ENCODE measurements at places on chromosomes 3 and 15. TPM values are rescaled to one million over a fixed set of nuclear protein-coding genes. Genes with fewer than 3 reads are reported as not detected.

The FEZF2 gene
- not detected for total RNA-seq

The DRD3 gene
- total RNA-seq, result not detected

GRCh38 chr3:73805435-73805834 lies 180.7 kb upstream of the PDZRN3 start:
- peak; percentile 62 for DNase-seq

- DNase-seq, result no peak
Observed at GRCh38 chr3:2061360-2061759, 37.3 kb upstream of the CNTN4 start.

DNA sequence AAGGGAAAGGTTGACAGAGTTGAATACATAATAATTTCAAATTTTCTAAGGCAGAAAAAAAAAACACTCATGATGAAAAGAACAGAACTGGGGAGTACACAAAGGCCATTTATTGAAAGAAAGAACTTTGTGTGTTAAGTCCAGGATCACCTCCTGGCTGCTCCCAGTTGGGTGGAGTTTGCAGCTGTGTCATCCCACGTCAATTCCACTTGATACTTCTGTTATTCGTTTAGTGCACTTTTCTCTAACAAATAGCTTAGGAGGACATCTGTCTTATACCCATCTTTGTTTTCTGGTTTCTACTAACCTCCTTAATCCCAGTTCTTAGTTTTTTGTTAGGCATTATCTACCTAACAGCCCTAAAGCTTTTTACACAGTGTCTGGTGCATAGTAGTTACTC lies 44.7 kb downstream of the SGO1 start:
- DNase-seq, result no peak

DNA sequence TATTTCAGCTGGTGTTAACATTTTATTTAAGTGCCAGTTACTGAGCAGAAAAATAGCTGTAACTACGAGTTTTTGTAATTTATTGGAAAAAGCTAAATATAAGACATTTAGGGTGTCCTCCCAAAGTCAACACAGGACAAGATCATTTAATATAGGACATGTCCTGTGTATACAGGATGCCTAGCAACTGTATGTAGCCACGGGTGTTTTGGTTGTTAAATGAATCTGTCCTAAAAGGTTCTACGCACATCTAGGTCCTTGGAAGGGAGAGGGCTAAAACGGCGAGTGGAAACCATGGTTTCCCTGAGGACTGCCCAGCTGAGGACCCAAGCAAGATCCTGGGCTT lies 565 bp upstream of the ZNF621 start:
- no peak for DNase-seq

DNA sequence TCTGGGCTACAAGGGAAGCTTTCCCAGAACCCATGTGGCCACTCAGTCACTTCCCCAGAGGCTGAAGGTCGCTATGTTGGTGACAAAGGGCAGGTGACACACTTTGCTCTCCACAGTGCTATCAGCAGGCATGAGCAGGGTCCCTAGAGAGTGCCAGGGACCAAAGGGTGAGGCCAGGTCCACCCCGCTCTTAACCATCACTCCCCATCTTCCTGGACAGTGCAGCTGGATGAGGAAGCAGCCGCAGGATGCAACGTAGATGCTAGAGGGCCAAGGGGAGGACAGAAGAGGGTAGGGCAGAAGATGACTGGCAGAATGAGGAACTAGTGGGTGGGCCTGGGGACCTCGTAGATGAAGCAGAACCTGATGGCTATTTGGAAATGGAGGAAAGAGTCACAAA lies 13.6 kb upstream of the LTF start:
- DNase-seq, result no peak

DNA sequence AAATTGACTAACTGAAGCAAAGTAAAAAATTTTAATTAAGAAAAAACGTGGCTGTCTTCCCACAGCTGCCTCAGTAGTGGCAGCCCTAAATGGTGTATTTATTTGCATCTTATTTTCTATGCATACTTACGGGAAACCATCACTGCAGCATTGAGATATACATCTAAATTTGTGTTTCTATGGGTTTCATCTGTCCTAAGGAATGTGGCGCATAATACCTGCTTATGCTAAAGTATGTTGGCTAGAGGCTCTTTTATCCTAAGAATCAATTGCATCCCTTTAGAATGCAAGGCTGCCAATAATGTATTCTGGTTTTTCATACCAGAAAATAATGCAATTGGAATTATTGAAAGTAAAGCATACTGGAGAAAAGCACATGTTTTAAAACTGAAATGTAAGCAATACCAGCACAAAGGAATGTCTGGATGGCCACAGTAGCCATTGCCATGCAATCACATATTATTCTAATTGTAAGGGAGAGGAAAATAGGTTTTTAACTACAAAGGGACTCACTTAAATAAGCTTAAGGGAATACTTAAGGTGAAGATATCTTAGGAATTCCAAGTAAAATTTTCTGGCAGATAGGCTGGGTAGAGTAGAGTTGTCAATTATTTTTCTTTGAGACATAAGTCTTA lies 834.5 kb upstream of the NECTIN3 start:
- no peak for DNase-seq
